SK-N-DZ (cell line): ENCODE measurements at places on chromosomes 3 and 15.
A peak's percentile ranks its signal among the peaks of the same experiment; 100 is the strongest.

DNA sequence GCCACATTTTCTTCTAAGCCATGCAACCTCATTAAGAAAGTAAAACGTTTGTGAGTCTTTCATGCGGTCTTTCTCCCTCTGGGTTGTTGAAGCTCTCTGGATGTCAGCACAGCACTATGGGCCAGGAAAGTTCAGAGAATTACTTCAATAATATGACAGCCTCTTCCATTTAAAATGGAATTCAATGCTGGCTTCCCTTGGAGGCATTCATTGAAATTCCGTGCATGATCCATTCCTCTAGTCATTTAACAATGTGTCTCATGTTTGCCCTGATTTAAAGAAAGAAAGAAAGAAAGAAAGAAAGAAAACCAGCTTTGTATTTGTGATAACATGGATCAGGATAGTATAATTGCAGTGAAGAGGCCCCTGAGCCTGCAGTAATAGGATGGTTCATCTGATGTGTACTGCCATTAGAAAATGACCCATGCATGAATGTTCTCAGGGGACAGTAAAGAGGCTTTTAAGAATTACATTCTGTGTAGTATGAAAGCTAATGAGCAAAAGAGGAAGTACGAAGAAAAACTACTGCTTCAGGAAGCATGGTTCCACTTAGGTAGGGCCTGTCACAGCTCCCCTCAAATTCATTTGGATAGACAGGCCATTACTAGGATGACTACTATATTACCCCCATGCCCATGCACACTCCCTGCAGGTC, 146.0 kb downstream of the ARPP21 start:
- no peak for DNase-seq

- DNase-seq, result no peak
Measured at GRCh38 chr15:26631894-26632293, 141.0 kb downstream of the GABRB3 start.

DNA sequence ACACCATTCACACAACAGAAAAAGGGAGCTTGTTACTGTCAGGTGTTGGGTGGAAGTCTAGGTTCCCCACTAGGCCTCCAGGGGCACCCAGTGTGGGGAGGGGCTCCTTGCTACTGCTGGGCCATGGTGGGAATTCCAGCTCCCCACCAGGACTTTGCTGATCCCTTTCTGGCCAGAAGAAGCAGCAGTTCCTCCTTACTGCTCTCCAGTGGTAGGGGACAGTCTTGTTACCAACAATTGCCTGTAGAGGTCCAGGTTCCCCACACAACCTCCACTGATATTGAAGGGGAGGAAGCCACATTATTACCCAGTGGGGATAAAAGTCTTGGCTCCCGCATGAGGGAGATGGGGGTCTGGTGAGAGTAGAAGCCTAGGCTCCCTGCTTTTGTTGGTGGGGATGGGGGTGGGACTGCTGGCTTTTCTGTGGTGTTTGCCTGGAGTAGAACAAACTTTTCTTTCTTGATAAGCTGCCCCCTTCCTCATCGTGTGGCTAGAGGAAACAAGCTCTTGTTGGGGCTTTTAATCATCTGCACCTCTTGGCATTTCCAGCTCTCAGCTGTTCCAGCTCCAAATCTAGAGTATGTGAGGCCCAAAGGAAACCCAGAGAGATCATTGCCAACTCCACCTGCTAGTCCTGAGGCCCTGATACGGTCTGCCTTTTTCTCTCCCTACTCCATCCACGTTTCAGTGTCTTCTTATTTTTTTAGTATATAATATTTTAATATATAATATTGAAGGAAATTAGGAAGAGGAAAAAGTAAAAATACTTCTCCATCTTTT, 824.2 kb downstream of the AGBL1 start:
- DNase-seq, result no peak

DNA sequence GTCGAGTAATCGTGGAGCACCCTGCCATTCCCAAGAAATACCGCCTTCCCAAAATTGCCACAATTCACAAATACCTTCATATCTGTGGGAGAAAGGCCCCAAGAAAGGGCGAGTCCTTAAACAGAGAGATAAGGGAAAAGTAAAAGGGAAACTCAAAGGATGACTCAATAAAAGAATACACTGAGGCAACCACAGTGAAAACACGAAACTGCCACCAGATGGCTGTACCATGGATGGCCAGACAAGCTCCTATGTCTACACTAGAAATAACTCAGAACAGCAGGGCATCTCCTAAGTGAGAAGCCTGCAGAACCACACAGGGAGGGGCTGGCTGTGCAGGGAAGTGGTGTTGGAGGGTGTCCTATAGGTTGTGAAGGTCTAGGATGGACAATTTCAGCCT, 25.0 kb downstream of the SRGAP3 start:
- DNase-seq, result peak; percentile 43

DNA sequence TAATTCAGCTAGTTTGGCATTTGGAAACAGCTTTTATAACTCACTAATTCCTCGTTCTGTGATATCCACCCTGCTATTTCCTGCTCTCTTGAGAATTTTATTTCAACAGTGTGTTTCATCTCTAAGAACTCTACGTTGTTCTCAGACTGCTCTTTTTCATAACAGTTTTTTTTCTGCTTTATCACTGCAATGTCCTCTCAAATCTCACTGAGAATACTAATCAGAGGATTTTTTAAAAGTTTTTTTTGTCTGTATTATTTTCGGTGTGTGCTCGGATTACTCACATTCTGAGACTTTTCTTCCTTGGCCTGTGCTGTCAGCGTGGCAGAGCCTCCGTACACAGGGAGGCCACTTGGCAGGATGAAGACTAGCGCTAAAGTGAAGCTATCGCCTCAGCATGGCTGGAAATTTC, 59.4 kb upstream of the NEO1 start:
- DNase-seq, result no peak

- DNase-seq, result no peak
Measured at GRCh38 chr3:8712045-8712907, 21.3 kb upstream of the CAV3 start.
